ENCODE measurements at places on chromosomes 6 and 20.

DNA sequence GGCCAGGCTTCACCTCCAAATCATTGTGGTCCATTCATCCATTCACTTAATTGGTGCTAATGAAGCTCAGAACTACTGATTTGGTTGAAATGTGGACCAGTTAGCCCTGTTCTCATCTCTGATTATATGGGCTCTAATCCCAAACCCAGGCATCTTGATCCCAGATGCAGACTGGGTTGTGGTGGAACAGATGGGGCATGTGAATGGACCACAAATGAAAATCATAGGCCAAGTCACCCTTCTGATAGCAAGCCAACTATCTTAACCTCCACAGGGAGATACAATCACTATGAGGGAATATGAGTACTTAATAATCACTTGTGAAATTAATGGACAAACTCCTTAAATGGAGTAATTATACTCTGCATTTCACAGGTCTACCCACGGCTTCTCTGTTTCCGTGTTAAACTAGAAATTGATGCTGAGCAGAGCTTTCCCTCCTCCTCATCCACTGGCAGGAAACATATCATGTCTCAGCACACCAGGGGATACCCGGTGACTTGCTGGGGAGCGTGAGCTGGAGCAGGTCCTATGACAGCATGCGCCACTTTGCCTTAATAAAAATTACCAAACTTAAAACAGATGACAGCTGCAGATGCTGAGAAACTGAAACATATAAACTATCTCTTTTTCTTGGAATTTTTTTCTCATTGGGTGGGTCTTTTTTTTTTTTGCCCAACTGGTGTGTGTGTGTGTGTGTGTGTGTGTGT lies 108.8 kb upstream of the HEY2 start:
- DNase-seq: no peak

- no peak for DNase-seq
Measured at GRCh38 chr6:39207416-39208222, 21.7 kb downstream of the KCNK5 start.

- DNase-seq: no peak
Measured at GRCh38 chr20:29301624-29302259, 1955.7 kb upstream of the DEFB115 start.

DNA sequence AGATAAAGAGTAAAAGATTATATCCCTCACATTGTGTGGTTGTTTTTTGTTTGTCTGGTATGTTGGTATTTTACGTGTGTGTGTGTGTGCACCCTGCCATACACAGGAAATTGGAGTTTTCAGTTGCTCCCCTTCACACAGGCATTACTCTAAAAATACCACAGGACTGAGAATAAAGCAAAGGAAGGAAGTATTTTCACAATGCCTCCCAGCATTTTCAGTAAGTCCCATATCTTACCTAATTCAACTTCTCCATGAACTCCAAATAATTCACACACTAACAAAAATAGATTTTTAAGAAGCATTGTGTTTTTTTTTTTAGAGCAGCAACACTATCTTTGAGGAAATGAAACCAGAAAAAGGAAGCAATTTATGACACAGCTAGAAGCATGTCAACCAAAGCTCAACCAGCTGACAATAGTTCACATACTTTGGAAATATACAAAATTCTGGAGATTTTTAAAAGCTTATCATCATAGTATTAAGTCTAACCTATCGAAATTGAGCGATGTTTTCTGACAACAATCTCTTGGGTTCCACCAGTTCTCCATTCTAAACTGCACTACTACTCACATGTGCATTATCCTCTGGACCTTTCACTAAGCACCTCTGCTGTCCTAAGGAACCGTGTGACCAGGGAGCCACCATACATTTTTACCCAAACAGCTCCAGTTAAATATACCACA lies 2.1 kb downstream of the UBE2J1 start:
- no peak for DNase-seq

DNA sequence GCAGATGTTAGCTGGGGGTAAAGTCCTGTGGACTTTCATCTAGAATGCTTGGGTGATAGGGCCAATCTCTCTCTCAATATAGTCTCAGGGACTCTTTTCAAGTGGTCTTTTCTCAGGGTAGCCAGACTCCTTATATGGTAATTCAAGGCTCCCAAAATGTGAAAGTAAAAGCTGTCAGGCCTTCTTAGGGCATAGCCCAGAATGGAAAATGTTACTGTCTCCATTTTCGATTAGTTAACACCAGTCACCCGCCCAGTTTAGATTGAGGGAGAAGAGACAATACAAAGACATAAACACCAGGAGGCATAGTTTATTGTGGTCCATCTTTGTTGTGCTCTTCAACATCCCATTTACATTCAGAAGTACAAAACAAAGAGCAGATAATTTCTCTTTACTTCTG lies 295.8 kb downstream of the EPHA7 start:
- no peak for DNase-seq

GRCh38 chr6:129911732-129912131 lies 50.6 kb upstream of the TMEM244 start:
- no peak for DNase-seq

DNA sequence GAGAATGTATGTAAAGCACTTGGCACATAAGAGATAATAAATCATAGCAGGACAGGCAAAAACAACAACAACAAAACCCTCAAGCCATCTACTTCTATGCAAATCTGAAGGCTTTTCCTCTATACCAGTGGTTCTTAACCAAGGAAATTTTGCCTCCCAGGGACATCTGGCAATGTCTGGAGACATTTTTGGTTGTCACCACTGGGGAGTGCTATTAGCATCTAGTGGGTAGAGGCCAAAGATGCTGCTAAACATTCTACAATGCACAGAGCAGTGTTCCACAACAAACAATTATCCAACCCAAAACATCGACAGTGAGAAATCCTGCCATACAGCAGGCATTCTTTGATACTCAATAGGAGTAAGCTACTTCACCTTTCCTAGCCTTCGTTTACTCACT lies 28.2 kb downstream of the NDRG3 start:
- DNase-seq: no peak

DNA sequence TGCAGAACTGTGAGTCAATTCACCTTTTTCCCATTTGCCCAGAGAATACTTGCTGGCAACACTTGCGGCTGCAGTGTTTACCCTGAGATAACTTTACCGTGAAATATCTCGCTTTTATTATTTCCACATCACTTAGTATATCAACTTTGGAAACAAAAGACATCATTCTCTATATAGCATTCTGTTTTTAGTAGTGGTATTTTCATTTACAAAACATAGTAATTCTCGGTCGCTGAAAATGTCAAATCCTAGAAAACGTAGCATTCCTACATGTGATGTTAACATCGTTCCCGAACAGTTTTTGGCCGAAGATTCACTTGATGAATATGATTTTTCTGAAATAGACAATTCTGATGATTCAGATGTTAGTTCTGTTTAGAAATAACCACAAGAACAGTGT lies 52.0 kb downstream of the NHLRC1 start:
- no peak for DNase-seq

DNA sequence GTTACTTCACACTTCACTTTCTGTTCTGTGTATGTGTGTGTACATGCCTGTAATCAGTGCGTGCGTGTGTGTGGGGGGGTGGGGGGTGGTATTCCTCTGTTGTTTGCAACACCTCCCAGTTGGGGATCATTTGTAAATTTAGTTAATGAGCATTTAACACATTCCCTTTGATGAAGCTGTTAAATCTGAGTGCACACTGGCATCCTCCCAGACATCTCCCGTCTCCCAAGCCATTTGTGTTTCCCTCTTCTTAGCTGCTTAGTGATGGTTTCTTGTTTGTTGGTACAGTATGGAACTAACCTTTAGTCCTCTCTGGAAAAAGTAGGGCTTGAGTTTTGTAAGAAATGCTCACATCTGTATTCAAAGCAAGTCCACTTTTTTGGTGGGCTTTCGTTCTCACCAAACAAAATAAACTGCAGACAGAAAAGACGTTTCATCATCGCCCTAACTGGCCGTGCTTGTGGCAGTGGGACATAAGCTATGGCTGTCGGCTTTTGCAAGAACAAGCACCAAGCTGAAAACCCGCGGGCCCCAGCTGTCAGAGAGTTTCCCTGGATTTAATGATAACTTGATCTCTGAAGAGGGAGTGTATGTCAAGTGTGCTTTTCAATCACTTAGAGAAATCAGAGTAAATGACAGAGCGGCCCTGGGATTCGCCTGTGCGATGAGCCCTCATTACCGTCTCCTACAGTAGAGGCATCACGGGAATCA lies 54.9 kb upstream of the SASH1 start:
- DNase-seq: no peak

All from NK-92 treated with Interleukin-12 subunit alpha and Interleukin-12 subunit beta, amount 100 ng/mL, for 24 hours (cell line).